ENCODE measurements at places on chromosomes 16 and 17.
A peak's percentile ranks its signal among the peaks of the same experiment; 100 is the strongest.

DNA sequence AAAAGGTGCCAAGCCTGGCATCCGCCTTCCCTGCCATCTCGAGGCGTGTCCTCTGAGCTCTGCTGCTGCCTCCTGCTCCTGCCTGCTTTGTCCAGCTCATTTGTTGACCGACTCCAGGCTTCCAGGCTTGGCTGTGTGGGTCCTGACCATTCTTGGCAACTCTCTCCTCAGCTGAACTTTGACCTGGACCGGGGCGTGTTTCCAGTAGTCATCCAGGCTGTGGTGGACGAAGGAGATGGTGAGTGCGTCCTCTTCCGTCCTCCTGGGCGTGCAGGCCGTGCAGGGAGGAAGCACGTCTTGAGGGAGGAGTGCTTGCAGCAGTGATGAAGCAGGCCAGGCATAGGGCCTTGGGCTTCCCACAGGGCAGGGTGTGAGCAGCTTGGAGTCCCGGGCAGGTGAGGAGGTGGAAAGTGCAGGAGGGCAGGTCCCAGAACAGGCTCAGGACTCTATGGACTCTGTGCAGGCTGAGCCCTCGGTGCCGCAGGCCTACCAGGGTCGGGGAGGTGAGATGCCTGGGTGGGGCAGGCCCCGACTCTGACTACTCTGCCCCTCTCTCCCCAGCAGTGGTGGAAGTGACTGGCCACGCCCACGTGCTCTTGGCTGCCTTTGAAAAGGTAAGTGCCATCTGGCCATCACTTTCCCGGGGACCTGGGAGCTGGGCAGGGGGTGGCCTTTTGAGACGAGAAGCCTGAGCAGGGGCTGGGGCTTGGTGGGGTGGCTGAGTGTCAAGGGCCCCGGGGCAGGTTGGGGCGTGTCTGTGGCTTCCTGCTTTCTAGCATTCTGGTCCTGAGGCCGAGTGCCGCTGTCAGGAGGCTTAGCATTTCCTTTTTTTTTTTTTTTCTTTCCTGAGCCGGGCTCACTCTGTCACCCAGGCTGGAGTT, 28.6 kb upstream of the NUDT16L1 start:
- DNase-seq, result peak; percentile 38

GRCh38 chr17:65483438-65483837, 78.0 kb downstream of the AXIN2 start:
- no peak for DNase-seq

GRCh38 chr16:49281480-49281842, at the start of gene CBLN1:
TSS of gene CBLN1 (minus strand) at chr16:49281838. CDS start at chr16:49281465, 373 bp downstream.
- no peak for DNase-seq

- no peak for DNase-seq
Observed at GRCh38 chr16:28161626-28162025, 50.1 kb downstream of the XPO6 start.

- no peak for DNase-seq
Observed at GRCh38 chr16:83723244-83723643, 84.5 kb upstream of the HSBP1 start.

DNA sequence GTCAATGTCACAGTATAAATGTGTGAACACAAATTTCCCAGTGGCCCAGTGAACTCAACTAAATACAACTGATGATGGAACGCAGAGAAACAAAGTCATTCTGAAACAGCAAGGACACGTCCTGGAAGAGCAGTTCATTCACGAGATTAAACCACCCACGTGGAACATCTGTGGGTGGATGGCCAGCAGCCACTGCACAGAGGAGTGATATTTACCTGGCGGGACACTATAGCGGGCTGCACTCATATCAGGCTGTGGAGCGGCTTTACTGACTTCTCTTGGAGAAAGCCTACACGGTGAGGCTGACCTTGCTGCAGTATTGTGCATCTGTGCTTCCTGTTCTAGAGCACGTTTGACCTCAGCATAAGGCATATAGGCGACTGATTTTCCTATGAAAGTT, 87.3 kb downstream of the TTC19 start:
- no peak for DNase-seq

- DNase-seq, result no peak
Observed at GRCh38 chr17:49845321-49845720, 2.5 kb downstream of the TAC4 start.

DNA sequence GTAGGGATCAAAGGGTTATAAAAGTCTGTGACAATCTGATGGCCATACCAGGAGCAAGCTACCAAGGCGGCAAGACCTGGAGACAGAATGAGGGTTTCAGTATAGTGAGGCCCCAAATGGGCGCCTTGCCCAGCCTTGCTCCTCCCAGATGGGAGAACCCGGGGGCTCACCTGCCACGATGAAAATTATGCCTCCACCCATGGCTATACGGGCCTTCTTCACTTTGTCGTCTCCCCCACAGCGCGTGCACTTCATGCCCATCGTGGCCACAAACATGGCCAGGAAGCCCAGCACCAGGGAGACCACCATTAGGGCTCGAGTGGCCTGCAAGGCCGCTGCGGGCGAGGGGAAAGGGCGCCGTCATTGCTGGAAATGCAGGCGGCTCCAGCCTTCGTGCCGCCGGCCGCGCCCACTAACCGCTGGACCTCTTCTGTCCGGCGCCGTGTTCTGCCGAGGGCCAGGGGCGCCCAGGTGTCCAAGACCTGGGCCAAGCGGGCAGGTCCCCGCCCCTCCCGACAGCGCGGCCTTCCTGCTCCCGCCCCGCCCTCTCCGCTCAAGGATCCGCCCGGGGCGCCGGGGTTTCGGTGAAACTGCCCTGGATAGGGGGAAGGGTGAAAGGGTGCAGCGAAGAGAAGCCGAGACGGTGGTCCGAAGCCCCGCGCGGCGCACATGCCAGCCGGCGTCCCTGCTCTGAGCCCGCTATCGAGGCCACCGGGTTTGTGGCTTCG, 1.5 kb downstream of the CLDN7 start:
- DNase-seq, result no peak

GRCh38 chr17:74203439-74204240, at the start of gene RPL38:
TSS of gene RPL38 (plus strand) at chr17:74203678. CDS start at chr17:74203956, 278 bp downstream.
- peak; percentile 89 for DNase-seq

DNA sequence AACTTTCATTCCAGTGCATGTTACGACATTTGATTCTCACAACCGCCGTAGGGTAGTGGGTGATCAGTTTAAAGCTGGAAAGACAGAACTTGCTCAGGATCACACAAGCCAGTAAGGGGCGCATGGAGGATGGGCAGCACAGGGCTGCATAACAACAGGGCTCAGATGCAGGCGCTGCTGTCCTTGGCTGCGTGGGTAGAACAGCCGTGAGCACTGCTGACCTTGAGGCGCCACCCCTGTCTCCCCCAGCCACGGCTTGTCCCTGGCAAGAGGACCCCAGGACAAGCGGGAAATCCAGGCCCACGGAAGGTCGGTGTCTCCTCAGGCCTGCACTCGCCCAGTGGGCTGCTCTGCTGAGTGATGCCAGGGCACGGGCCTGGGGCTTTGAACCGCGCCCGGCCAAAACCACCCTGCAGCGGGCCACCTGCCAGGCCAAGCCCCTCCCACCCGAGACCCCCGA, 84.7 kb downstream of the LMF1 start:
- no peak for DNase-seq

DNA sequence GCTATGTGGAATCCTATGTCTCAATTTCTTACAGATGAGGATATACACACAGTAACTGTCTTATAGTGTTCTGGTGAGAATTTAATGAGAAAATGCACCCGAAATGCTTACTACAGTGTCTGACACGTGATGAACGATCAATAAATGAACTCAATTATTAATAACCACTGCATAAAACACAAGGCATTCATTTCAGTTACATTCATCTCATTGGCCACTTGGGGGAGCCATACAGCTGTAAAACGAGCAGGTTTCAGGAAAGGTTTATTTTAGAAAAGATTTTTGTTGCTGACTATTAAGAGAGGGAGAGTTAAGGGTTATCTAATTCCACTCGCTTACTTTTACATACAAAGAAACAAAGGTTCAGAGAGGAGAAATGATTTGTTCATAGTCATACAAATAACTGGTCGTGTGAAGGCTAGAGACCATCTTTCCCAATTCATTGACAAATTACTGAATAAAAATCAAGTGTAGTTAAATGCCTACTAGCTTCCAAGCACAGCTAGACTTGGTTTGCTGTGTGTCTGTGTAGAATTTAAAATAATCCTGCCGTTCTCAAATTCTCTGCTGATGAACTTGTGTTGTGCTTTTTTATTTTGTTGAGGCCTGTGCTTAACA, 160.1 kb downstream of the MAP2K4 start:
- DNase-seq, result no peak

DNA sequence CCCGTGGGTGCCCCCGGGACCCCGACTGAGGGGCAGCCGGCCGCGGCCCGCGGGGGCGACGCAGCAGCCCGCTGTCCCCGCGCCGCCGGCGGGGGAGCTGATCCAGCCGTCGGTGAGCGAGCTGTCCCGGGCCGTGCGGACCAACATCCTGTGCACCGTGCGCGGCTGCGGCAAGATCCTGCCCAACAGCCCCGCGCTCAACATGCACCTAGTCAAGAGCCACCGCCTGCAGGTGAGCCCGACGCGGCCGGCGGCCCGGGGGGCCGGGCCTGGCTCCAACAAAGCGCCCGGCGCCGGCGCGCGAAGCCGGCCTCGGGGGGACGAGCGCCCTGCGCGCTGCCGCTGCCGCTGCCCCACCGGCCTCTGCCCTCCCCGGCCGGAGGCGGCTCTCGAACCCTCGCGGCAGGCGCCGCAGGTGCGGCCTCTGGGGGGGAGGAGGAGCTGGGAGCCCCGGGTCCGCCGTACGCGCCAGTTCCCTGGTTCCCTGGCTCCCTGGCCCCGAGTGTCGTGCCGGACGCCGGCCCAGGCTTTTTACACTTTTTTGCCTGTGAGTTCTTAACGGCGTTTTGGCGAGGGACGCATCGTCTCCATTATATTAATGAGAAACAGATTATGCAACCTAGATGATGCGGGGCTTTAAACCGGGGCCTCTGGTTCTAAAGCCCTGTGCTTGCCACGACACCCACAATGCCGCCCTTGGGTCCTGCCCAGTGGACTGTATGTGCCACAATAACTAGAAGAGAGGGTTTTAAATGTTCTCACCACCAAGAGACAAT, 521 bp downstream of the ATMIN start:
- no peak for DNase-seq

DNA sequence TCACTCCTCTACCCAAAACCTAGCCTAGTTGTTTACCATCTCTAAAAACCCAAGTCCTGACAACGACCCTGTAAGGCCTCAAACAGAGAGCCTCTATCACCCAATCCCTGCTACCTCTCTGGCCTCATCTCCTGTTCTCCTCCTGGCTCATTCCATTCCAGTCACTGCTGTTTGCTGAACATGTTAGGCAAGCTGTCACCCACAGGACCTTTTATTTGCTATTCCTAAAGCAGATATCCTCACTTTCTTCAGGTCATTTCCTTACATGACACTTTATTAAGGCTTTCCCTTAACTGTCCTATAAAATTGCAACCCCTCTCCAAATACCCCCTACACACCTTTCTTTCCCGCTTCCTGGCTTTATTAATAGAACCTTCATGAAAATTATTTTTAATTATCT, 85.1 kb downstream of the KANSL1 start:
- DNase-seq, result no peak

DNA sequence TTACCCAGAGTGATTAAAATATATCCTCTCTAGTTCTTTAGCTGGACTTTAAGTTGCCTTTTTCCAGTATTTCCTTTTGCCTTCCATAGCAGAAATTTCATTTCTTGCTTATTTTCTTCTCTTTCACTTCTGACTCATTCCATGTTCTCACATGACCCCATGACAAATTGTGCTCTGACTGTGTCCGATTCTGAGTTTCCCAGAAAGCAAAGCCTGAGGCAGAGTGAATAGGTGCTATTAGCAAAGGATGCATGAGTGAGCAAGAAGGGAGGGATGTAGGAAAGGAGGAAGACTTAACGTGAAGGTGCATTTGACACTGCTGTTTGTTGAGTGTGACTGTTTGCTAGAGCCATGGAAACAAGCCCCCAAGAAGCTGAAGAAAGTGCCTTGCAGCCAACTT, 82.6 kb upstream of the CNTNAP4 start:
- no peak for DNase-seq

GRCh38 chr17:17351356-17351891, 48.3 kb downstream of the NT5M start:
- DNase-seq, result no peak

- no peak for DNase-seq
Observed at GRCh38 chr17:4796552-4796920, 572 bp downstream of the PSMB6 start.

- no peak for DNase-seq
Observed at GRCh38 chr17:44279666-44280391, 11.9 kb upstream of the SLC4A1 start.

DNA sequence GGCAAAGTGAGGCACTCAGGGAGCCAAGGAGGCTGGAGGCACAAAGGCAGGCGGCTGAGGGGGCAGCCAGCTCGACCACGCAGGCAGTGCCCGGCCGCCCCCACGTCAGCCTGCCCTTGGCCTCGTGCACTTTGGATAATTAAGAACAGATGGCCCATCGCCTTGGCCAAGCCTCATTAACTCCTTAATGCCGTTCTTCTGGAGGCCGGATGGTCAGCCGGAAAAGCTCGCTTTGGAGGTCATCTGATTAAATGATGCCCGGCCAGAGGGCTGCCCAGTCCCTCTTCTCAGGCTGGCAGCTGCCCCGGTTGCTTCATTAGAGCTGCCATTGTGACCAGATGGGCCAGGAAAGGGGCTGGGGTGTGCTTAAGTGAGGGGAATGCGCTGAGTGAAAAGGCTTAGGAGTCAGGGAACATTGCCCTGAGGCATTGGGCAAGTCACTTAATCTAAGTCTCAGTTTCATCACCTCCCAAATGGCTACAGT, 364.0 kb downstream of the NPIPA8 start:
- DNase-seq, result no peak

GRCh38 chr16:25108054-25108453, 3.5 kb upstream of the LCMT1 start:
- no peak for DNase-seq

GRCh38 chr16:16924613-16925012, 545.7 kb downstream of the NPIPA7 start:
- no peak for DNase-seq

DNA sequence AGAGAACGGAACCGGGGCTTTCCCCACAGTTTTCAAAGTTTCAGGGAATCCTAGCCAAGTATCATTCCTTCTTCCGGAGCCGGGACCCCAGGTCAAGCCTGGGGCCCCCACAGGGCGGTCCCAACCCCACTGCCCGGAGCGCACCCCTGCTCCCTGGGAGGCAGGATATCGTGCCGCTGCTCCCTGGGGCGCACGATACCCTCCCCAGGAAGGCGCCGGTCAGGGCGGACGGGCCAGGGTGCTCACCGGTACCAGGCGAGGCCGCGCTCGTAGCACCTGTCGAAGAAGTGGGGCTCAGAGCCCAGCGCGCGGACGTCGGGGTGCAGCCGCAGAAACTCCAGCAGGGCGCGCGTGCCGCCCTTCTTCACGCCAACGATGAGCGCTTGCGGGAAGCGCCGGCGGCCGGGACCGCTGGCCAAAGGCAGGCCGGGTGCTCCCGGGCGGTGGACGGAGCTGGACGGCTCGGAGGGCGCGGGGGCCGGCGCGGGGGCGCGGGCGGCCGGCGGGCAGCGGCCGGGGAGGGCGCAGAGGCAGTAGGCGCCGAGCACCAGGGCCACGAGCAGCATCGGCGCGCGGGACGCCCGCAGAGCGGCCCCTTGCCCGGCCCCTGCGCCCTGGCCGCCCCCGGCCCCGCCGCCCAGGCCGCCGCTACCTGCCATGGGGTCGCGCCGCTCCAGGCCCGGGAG, 407 bp downstream of the HS3ST6 start:
- no peak for DNase-seq

GRCh38 chr17:16150251-16150856, 65.0 kb downstream of the NCOR1 start:
- no peak for DNase-seq

- DNase-seq, result no peak
Observed at GRCh38 chr17:19618015-19618414, 30.5 kb upstream of the ALDH3A2 start.

GRCh38 chr17:38906460-38907228, 18.8 kb upstream of the LASP1NB start:
- DNase-seq, result no peak

- no peak for DNase-seq
Observed at GRCh38 chr17:48045316-48046001, 2.7 kb upstream of the NFE2L1 start.

All from central memory CD8-positive, alpha-beta T cell (primary cell).